NCI-H1105 (cell line): ENCODE measurements at places on chromosomes 1 and 21.

GRCh38 chr1:208241512-208241911 is 2.7 kb downstream of the PLXNA2 start:
- no peak for DNase-seq

GRCh38 chr1:179601093-179601492 is 9.5 kb downstream of the TDRD5 start:
- no peak for DNase-seq

DNA sequence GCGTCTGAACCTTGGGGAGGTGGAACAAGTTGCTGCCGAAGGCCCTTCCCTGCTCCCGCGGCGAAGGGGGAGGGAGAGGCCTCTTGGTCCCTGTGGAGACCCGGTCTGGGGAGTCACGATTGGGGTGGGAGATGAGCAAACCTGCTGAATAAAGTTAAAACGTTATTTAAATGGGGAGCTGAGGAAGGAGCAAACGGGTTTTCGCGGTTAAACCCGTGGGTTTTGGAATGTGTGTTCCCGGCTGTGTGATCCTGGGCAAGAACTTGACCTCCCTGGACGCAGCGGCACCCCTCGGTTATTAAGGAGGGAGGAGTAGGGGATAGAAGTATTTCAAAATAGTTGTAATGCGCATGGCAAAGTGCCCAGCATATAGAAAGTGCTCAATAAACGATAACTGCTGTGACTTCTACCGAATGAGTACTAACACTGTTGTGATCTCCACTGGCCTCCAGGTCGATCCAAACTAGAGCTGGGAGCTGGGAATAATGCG is 3.4 kb downstream of the FAM110D start:
- no peak for DNase-seq

GRCh38 chr1:151980287-151981177 is 13.1 kb downstream of the S100A10 start:
- DNase-seq, result no peak

GRCh38 chr1:178470411-178470960 is 26.3 kb downstream of the CLEC20A start:
- no peak for DNase-seq

DNA sequence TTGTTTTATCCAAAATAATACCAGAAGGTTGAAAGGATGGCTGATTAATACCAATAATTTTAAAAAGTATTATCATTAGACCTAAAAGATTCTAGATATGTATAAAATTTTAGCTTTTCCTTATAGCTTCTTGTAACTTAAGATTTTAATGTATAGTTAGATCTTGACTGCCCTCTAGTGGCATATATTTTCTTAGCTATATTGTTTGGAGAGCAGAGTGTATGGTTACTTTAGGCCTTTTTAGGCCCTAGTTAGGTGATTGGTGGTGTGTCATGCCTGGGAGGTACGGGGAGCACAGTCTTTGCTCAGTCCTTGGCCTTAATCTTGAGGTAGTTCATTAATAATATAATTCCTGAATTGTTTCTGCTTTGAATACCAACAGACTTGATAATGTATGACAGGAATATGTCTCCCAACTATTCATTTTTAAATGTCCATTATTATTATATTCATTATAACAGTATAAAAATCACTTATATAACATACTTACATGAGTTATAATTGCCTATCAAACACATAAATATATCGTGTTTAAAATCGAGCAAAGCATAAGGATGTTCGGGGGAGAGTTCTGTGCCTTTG is 328.4 kb downstream of the ZP4 start:
- DNase-seq, result peak; percentile 37

DNA sequence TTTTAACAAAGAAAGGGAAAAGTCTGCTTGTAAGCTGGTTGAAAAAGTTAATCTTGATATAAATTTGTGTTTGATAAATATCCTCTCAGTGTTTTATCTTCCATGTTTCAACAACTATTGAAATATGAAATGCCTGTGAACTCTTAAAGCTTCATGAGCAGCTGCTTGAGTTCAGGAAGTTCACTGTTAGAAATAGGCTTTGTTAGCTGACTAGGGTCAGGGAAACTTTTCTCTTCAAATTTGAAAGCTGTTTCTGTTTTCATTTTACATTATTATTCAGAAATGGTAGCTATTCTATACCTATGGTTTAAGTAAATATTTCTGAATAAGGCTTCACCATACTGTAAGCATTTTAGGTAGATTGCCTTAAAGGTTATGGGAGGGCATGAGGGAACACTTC is 191.7 kb downstream of the HS2ST1 start:
- DNase-seq, result no peak

- DNase-seq, result no peak
Observed at GRCh38 chr1:230621324-230622030, 20.8 kb upstream of the COG2 start.

- no peak for DNase-seq
Observed at GRCh38 chr1:154607106-154607608, 829 bp downstream of the ADAR start.
